ENCODE measurements at places on chromosomes 2 and 18.
A peak's percentile ranks its signal among the peaks of the same experiment; 100 is the strongest.

GRCh38 chr2:46813680-46814079 is 101.9 kb downstream of the MCFD2 start:
- H3K4me1 ChIP-seq: no peaks in the 10 kb centered on the region
- H3K4me3 ChIP-seq: no peak overlapping the region
- DNase-seq: no peak
- no peaks in the 10 kb centered on the region for H3K36me3 ChIP-seq
- peaks cover 15% of the 10 kb centered on the region for H3K27me3 ChIP-seq

DNA sequence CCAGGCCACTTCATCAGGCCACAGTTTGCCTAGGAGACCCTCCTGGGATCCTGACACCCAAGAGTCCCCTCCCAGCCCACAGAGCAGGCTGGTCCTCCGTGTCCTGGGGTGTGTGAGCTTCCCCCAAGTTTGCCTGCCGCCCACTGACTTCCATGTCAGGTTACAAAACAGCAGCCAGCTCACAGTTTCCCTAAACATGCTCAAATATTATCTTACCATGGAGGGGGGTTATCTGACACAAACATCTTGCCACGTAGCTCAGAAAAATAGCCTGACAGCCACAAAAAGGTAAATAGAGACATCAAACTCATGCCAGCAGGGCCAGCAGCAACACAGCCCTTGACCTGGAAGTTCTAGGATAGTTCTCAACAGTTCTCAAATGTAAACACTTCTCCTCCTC is 346.5 kb downstream of the TNS1 start:
- H3K36me3 ChIP-seq: no peaks in the 10 kb centered on the region
- no peak overlapping the region for H3K27ac ChIP-seq
- no peak overlapping the region for H3K4me3 ChIP-seq
- no peak for DNase-seq

DNA sequence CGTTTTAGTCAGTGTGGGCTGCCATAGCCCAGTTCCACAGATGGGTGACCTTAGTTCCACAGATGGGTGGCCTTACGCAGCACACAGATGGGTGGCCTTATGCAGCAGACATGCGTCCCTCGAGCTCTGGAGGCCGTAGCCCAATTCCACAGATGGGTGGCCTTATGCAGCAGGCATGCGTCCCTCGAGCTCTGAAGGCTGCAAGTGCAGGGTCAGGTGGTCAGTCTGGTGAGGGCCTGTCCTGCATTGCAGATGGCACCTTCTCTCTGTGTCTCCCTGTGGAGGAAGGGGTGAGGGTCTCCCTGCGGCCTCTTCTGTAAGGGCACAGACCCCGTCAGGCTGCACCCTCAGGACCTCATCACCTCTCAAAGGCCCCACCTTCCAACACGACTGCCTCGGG is 189.5 kb upstream of the TPO start:
- H3K4me3 ChIP-seq: no peak overlapping the region
- no peaks in the 10 kb centered on the region for H3K4me1 ChIP-seq
- no peaks in the 10 kb centered on the region for H3K27me3 ChIP-seq
- no peak overlapping the region for H3K27ac ChIP-seq

GRCh38 chr2:117953231-117953630 is 60.6 kb downstream of the CCDC93 start:
- H3K27ac ChIP-seq: no peak overlapping the region
- peaks cover 54% of the 10 kb centered on the region for H3K36me3 ChIP-seq
- H3K4me1 ChIP-seq: no peaks in the 10 kb centered on the region
- no peaks in the 10 kb centered on the region for H3K27me3 ChIP-seq
- no peak for DNase-seq

- H3K27me3 ChIP-seq: no peaks in the 10 kb centered on the region
- no peak overlapping the region for H3K27ac ChIP-seq
- H3K4me3 ChIP-seq: no peak overlapping the region
These were observed 276.1 kb upstream of the HDAC4 start for GRCh38 chr2:239676716-239677452.

DNA sequence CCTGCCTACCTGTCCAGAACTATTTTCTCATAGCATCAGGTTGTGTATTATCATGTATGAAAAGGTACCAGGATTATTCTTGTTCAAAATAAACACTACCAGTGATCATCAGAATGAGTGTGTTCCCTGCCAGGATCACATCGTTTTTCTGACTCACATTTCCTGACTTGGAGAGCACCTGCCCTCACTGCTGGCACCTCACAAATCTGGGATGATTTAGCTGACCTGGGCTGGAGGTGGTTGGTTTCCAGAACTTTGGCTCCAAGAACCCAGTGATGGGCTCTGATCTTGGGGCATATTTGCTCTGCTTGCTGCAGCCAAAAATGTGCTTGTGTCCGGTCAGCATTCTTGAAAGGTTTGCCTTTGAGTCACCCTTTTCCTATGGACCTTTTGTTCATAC is 836.3 kb upstream of the ACVR2A start:
- no peak overlapping the region for H3K27ac ChIP-seq
- H3K4me1 ChIP-seq: no peaks in the 10 kb centered on the region
- peaks cover 3% of the 10 kb centered on the region for H3K27me3 ChIP-seq
- no peaks in the 10 kb centered on the region for H3K36me3 ChIP-seq
- DNase-seq: no peak

GRCh38 chr2:127581050-127581345 is 45.5 kb downstream of the MYO7B start:
- H3K36me3 ChIP-seq: no peaks in the 10 kb centered on the region
- H3K4me3 ChIP-seq: no peak overlapping the region
- H3K27ac ChIP-seq: no peak overlapping the region
- H3K4me1 ChIP-seq: peaks cover 5% of the 10 kb centered on the region

- H3K4me3 ChIP-seq: no peak overlapping the region
- peaks cover 26% of the 10 kb centered on the region for H3K4me1 ChIP-seq
- no peaks in the 10 kb centered on the region for H3K36me3 ChIP-seq
- H3K27me3 ChIP-seq: no peaks in the 10 kb centered on the region
- no peak for DNase-seq
These were observed 5.7 kb upstream of the KRCC1 start for GRCh38 chr2:88061295-88061694.

- H3K27ac ChIP-seq: no peak overlapping the region
- no peak for DNase-seq
- H3K27me3 ChIP-seq: no peaks in the 10 kb centered on the region
- no peak overlapping the region for H3K4me3 ChIP-seq
- peaks cover 11% of the 10 kb centered on the region for H3K4me1 ChIP-seq
These were observed 226.4 kb downstream of the NEDD4L start for GRCh38 chr18:58270396-58270795.

- peaks cover 2% of the 10 kb centered on the region for H3K4me1 ChIP-seq
- DNase-seq: no peak
- H3K36me3 ChIP-seq: peaks cover 33% of the 10 kb centered on the region
- H3K4me3 ChIP-seq: no peak overlapping the region
- H3K27me3 ChIP-seq: no peaks in the 10 kb centered on the region
These were observed 106.3 kb downstream of the RNF144A start for GRCh38 chr2:7023542-7023941.

DNA sequence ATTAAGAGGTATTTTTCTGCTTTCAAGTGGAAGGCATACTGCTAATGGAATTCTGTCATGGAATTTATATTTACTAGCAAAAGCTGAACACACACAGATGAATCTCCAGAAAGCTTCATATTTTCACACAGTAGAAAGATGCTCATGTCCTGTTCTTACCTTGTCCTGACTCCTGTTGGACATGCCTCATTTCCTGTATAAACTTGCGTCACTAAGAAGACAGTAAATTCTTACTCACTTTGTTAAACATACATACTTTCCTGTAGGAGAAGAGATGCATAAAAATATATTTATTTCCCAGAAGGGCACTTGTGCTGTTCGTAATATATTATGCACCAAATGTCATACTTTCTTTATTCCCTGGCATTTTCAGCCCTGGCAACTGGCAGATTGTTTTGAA is 238.3 kb upstream of the RASGRP3 start:
- DNase-seq: no peak
- no peak overlapping the region for H3K4me3 ChIP-seq
- no peak overlapping the region for H3K27ac ChIP-seq

GRCh38 chr2:12555012-12555645 is 161.6 kb upstream of the TRIB2 start:
- H3K4me3 ChIP-seq: peak overlapping the region; percentile 33
- no peaks in the 10 kb centered on the region for H3K36me3 ChIP-seq
- H3K27me3 ChIP-seq: no peaks in the 10 kb centered on the region
- peaks cover 36% of the 10 kb centered on the region for H3K4me1 ChIP-seq

GRCh38 chr2:16565481-16565880 is 100.2 kb downstream of the CYRIA start:
- H3K4me1 ChIP-seq: no peaks in the 10 kb centered on the region
- H3K4me3 ChIP-seq: no peak overlapping the region
- H3K36me3 ChIP-seq: no peaks in the 10 kb centered on the region
- peaks cover 5% of the 10 kb centered on the region for H3K27me3 ChIP-seq
- no peak overlapping the region for H3K27ac ChIP-seq
- DNase-seq: no peak

DNA sequence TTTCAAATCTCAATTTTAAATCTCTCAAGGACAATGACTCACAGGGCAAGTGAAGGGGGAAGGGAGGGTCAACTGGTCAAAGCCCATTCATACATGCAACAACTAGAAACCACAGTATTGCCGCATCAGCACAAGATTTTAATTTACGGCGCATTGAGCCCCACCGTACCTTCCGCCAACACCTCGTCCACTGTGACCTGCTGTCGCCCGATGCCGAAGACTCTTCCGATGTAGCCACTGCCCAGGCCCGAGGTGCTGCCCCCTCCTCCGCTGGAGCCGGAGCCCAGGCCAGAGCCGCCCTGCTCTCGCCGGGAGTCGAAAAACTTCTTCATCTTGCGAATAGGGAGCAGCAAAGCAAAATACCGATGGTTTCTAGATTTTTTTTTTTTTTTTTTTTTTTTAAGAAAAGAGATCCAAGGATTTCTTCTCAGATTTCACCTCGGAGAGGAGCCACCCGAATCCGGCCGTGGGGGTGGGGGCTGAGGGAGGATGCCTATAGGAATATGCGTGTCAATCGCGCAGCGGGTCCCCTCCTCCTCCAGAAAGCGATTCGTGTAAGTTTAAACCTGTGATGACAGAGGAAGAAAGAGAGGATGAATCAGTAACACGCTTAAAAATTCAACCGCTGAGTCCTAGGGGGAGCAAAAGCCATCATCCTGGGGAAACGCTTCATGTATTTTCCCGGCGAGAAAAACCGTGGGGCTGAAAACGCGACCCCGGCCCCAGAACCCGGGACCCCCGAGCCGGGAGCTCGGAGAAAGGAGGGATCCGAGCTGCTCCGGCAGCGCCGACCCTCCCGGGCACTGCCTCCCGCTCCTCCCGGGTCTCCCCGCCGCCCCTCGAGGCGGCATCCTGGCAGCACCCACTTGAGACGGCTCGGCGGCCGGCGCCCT is 584 bp downstream of the AAK1 start:
- H3K4me1 ChIP-seq: peaks cover 56% of the 10 kb centered on the region
- no peaks in the 10 kb centered on the region for H3K27me3 ChIP-seq
- H3K36me3 ChIP-seq: peaks cover 44% of the 10 kb centered on the region
- H3K27ac ChIP-seq: peak overlapping the region; percentile 93
- H3K4me3 ChIP-seq: peak overlapping the region; percentile 82

DNA sequence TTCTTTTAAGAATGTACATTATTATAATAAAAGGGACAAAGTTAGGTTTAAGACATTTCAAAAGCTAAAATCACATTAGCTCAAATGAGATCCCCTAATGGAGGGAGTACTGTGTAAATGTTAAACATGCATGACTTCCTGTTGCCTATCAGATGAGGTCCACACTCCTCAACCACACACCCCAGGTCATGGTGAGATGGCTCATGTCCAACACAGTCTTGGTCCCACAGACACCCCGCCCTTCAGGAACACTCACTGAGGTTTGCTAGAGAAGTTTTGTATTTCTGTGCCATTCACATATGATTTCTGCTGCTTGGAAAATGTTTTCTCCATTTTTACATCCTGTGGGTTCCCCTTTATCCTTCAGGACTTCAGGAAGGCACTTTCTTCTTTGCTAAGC is 491.0 kb downstream of the SOX11 start:
- no peak for DNase-seq
- no peaks in the 10 kb centered on the region for H3K4me1 ChIP-seq
- no peaks in the 10 kb centered on the region for H3K36me3 ChIP-seq
- no peak overlapping the region for H3K4me3 ChIP-seq

GRCh38 chr2:198252472-198252871 is 448.1 kb downstream of the PLCL1 start:
- no peaks in the 10 kb centered on the region for H3K4me1 ChIP-seq
- H3K27me3 ChIP-seq: peaks cover 16% of the 10 kb centered on the region
- H3K27ac ChIP-seq: no peak overlapping the region
- no peak overlapping the region for H3K4me3 ChIP-seq

- H3K4me3 ChIP-seq: no peak overlapping the region
- H3K36me3 ChIP-seq: no peaks in the 10 kb centered on the region
- peak; percentile 12 for DNase-seq
- H3K4me1 ChIP-seq: peaks cover 6% of the 10 kb centered on the region
- H3K27ac ChIP-seq: no peak overlapping the region
- no peaks in the 10 kb centered on the region for H3K27me3 ChIP-seq
These were observed 147.3 kb upstream of the NABP1 start for GRCh38 chr2:191530618-191531017.

GRCh38 chr2:199392363-199392762 is 65.4 kb downstream of the SATB2 start:
- H3K4me3 ChIP-seq: no peak overlapping the region
- DNase-seq: no peak
- peaks cover 6% of the 10 kb centered on the region for H3K27me3 ChIP-seq
- H3K27ac ChIP-seq: no peak overlapping the region

GRCh38 chr2:212441141-212441540 is 97.5 kb downstream of the ERBB4 start:
- H3K36me3 ChIP-seq: no peaks in the 10 kb centered on the region
- H3K27me3 ChIP-seq: no peaks in the 10 kb centered on the region
- H3K4me1 ChIP-seq: no peaks in the 10 kb centered on the region
- no peak overlapping the region for H3K27ac ChIP-seq
- H3K4me3 ChIP-seq: no peak overlapping the region
- DNase-seq: no peak

DNA sequence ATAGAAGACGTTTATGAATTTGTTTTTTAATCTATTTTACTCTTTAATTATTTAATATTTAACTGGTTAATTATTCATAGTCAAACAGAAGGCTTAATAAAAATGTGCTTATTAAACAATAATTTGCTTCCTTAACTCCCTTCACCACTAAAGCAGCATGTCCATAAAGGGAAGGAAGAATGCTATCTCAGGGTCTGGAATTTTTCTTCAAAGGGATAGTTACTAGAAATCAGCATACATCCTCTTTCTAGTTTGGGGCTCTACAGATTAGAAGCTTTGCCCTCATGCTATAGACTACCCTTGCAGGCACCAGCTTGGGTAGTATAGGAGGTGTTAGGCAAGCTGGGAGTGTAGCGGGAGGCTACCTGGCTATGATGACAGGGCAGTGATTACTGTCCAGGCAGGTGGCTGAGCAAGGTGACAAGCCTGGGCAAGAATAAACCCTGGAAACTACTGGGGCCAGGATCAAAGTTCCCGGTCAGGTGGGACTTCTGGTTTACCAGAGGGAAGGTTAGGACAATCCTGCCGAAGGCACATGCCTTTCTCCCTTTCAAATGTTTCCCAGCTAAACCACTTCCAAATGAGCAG is 276.0 kb upstream of the REV1 start:
- no peak overlapping the region for H3K27ac ChIP-seq
- no peak for DNase-seq
- no peaks in the 10 kb centered on the region for H3K27me3 ChIP-seq
- no peak overlapping the region for H3K4me3 ChIP-seq
